ENCODE measurements at places on chromosomes 4 and X.

DNA sequence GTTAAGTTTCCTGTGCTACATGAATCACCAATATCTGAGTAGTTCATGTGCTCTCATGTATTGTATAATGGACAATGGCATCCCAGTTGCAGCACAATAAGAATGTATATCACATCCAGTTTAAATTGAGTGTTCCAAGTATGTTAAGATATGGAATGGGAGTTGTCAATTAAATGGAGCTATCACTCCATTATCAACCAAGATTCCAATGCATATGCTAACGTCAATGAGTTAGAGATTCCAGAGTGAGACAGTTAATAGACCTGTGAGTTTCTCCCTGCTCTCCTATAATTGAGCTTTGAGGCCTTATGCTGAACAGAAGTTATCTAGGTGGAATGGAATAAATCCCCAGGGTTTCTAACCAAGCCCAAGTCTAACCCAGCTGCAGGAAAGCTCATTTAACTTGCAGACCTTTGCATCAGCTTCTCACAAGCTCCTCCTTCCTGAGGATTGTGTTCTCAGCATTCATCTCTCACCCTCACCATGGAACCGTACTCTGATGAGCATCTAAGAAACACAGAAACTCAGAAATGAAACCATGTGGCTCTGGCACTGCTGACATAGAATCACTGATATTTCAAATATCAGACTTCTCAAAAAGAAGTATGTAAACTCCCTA lies 84.8 kb downstream of the TIGD2 start:
- DNase-seq = peak; percentile 1

DNA sequence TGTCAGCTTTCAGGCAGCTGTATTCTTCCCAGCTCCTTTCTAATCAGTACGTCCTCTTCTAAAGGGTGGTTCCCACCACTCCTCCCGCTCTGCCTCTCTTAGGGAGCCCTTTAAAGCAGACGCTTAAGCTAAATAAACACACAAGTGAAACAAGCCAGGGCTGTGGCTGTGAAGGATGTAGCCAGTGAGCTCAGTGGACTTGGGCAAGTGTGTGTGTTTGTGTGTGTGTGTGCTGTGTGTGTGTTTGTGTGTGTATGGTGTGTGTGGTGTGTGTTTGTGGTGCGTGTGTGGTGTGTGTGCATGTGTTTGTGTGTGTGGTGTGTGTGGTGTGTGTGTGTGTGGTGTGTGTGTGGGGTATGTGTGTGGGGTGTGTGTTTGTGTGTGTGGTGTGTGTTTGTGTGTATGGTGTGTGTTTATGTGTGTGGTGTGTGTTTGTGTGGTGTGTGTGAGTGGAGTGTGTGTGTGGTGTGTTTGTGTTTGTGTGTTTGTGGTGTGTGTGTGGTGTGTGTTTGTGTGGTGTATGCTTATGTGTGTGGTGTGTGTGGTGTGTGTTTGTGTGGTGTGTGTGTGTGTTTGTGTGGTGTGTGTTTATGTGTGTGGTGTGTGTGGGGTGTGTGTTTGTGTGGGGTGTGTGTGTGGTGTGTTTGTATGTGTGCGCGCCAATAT lies 283.3 kb downstream of the PTTG2 start:
- no peak for DNase-seq

DNA sequence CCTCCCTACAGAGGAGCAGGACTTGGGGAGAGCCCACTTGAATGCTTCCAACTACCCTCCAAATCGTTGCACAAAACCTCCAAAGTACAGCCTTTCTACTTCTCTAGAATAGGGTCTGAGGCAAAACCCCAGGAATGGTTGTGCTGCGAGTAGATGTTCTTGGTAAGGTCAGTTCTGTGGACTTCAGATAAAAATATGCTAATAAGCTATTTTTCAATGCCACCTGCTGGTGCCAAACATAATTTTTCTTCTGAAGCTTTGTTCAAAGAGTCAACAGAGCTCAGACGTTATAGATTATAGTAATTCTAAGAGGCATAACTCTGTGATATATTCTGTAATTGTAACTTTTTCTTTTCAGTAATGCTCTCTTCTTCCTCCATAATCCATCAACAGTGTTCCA lies 425.7 kb downstream of the GPAT3 start:
- peak; percentile 2 for DNase-seq

DNA sequence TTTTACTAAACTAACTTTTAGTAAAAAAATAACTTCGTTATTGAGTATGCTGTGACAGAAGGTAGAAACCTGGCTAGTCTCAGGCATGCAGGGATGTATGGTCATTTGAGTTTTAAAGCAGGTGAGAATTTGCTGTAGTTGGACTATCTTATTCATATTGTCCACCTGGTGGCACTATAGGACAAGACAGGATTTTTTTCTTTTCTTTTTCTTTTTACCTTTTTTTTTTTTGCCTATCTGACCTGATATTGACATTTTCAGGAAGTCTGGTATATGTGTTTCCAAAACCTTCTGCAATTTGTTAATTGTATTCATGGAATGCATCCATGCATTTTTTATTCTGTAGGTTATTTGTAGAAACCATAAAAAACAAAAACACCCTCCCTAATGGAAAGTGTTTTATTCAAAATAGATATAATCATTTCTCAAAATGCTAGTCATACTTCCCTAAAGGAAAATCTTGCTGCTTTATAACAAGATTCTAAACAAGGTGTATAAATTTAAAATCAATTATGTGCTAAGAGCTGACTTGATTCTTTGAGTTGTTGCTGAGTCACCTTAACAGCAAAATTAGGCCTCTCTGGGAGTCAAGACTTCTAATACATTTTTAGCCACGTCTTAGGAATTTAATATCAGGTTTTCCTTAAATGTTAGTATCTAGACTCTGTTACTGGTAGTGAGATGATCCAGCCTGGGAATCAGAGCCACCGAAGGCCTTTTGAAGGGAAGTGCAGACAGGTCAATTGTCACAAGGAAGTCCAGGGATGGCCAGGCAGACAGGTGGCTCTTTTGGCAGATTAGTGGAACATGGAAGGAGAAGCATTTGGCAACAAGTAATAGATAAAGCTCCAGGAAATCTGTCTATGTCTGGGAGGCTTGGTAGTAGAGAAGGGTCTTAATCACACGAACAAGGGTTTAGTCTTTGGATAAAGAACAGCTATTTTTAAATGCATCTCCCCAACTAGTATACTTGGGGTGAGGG lies 201.3 kb upstream of the GNPDA2 start:
- peak; percentile 3 for DNase-seq

GRCh38 chr4:122249357-122249756 lies 97.2 kb downstream of the BLTP1 start:
- DNase-seq = no peak

DNA sequence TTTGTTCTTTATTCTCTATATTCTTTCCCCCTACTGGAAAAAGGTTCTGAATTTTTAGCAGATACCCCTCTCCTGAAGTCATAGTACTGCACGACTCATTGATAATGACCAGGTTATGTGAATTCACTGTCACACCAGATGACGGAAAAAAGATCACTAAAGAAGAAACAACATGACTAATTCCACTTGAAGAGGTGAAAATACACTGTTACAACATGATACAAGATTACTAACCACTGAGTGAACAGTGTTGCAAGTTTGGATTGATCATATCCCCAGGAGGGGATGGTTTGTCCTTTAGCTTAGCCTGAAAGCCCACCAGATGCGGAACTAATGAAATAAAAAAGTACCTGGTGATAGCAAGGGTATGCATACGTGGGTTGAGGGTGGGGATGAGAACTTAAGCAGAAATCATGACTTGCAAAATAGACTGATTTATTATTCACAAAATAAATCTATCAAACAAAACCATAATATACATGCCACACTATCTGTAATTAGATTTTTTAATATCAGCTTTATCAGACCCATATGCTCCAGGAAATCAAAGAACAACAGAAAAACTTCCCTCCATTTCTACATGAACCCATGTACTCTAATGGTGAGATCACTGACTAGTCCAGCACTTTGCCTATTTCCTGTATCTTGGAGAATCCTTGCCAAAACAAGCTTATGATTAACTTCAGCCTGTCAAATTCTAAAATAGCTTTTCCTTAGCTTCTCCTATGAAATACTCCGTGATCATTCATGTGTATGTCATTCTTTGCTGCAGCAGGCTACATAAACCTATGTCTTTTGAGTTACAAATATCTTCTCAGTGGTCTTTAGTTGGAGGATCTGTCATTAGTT lies 257.4 kb upstream of the AGA start:
- DNase-seq = no peak

DNA sequence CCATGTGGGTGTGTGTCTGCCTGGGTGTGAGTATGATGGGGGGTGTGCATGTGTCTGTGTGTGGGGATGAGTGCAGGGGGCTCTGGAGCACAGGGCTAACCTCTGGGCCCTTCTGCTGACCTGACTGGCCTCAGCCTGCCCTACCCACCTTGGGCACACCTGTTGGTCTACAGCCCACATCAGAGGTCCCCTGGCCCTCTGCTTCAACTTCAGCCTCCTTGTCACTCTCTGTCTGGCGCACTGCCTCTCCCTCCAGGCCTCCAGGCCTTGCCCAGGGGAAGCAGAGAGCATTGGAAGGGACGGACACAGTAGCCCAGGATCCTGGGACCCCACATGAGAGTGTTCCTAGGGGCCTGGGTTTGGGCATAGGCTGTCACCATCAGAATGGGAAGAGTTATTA lies 115.4 kb downstream of the EFNB1 start:
- DNase-seq = no peak

DNA sequence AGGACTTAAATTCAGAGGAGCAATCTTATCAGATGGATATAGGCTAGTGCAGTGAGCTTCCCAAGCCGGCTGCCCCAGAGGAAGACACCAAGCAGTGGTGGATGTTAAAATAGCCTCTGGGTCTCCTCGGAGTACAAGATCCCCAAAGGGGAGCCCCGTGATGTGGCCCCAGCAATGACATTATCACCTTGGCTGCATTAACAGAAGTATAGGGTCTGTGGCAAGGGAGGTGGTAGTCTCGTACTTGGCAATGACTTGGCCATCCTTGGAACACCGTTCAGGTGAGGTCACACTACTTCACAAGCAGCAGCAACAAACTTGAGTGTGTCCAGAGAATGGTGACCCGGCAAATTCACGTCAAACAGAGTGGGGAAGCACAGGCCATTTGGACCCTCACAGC lies 67.8 kb downstream of the PSAPL1 start:
- no peak for DNase-seq

GRCh38 chrX:149504226-149504914 lies 736 bp downstream of the IDS start:
- peak; percentile 37 for DNase-seq

- no peak for DNase-seq
Measured at GRCh38 chr4:34372815-34373214, 1871.5 kb downstream of the ARAP2 start.

DNA sequence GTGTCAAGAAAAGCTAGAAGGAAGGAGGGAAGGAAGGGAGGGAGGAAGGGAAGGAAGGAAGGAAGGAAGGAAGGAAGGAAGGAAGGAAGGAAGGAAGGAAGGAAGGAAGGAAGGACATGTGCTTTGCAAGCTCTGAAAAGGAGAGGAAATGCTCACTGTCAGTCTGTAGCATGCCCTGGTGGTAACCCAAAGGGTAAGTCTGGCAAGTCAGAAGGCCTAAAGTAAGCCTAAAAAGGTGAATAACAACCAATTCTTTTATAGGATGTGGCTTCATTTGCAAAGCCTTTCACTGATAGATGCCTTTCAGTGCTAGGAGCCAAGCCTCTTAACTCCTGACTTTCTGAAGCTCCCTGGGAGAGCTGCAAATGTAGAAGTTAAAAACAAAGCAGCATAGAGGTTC lies 542.6 kb downstream of the CFAP47 start:
- DNase-seq = no peak

- no peak for DNase-seq
Measured at GRCh38 chr4:77820649-77821561, 1.7 kb upstream of the CNOT6L start.

- no peak for DNase-seq
Measured at GRCh38 chrX:114152130-114152529, 431.8 kb upstream of the HTR2C start.

DNA sequence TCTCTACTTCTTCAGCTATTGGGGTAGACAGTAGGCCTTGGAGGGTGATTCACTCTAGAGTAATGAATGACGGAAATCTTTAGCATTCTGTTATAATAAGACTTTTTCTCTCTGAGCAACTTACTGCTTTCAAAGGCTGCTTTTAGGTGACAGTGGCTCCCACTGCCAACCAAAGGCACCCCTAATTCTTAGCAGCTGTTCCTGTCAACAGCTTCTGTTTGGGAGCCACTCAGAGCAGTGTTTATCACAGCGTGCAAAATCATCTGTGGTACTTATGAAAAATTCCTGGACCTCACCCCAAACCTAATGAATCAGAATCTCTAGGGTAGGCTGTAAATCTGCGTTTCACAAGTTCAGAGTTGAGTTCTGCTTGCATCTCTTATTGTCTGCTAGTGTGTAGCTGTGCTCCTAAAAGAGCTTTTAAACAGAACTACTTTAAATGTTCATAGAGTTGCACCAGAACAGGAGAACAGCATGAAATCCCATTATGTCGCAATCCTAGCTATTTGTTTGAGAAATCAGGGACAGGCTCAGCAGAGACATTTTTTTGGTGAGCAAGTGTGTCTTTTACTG lies 52.8 kb upstream of the POU4F2 start:
- DNase-seq = no peak

DNA sequence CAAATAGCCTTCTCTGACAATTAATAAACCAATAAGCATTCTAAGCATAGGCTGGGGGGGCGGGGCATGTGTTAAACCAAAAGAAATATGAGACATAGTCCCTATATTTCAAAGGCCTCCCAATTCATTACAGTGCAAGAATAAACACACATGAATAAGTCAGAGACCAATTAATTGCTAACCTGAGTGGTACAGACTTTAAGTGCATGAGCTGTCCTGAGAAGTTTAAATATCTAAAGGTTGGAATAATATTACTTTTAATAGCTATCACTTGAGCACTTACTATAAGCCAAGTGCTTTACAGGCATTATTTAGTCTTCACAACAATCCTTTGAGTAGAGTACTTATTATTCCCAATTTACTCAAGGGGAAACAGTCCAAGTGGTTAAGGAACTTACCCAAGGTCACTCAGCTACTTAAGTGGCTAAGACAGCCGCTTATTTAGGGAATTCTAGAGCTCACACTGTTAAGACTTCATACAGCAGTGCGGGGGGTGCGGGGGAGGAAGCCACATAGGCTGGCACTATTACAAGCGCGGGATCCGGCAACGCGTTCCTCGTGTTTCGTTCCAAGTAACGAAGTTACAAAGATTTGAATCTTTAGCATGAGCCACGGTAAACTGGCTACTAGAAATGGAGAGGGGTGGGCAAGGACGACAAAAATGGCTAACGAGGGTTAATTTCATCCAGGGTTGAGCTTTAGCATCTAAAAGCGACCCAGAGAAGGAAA lies 1.4 kb downstream of the THOC2 start:
- DNase-seq = no peak
